ENCODE measurements at places on chromosomes 6 and 20.
A peak's percentile ranks its signal among the peaks of the same experiment; 100 is the strongest.

DNA sequence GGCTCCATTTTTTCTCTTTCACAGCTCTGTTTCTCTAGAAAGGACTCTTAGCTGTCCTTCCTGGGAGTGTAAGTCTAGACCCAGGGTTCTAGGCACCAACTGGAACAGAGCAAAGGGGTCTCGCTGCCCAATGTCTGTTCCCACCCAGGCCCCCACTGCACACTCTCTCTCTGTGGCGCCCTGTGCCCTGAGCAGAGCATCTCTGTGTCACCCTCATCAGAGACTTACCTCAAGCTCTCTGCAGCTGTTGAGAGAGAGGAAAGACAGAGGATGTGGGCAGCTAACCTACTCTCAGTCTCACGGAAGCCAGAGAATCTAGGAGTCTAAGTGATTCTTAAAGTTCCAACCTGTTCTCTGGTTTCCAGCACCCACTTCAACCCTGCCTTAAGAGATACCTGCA lies 9.5 kb downstream of the NCR2 start:
- no peak for DNase-seq

- DNase-seq: peak; percentile 92
Measured at GRCh38 chr6:22113026-22113766, 183.6 kb downstream of the PRL start.

GRCh38 chr20:16758454-16759180 lies 10.5 kb downstream of the OTOR start:
- no peak for DNase-seq

- no peak for DNase-seq
Measured at GRCh38 chr6:77470983-77471382, 7.7 kb upstream of the HTR1B start.

- DNase-seq: no peak
Measured at GRCh38 chr20:46951405-46951804, 56.8 kb downstream of the EYA2 start.

DNA sequence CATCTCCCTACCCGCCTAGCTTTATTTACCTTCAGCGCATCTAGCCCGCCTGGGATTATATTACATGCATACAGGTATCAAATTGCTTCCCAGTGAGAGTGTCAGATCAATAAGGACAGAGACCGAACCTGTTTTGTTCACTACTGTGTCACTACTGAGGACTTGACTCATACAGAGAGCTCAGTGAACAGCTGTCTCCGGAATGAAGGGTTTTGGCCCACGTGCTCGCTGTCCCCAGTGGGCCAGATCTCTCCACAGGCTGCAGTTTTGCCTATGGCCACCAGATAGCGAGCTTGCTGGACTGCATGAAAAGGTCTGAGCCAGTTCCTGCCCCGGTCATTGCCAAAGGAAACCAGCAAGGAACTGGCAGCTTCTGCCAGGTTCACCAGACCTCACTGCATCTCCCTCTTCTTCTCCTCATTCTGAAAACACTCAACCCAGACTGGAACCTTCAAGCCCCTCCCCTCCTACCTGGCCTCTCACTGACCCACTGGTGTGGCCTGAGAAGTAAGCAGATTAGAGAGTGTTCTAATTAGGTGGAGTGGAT lies 150.8 kb downstream of the ZMYND8 start:
- DNase-seq: no peak
